ENCODE measurements at places on chromosomes 11 and 22. TPM values are rescaled to one million over a fixed set of nuclear protein-coding genes. Genes with fewer than 3 reads are reported as not detected.

The TCIRG1 gene
- total RNA-seq = 43.3 TPM

The TRPM5 gene
- not detected for total RNA-seq

The POTEH gene
- not detected for total RNA-seq

The TSKU gene
- total RNA-seq = 9.3 TPM

The FAM111B gene
- total RNA-seq = 0.09 TPM

The GPR83 gene
- total RNA-seq = not detected

The XKR3 gene
- not detected for total RNA-seq

The TESMIN gene
- total RNA-seq = not detected

The NCR3LG1 gene
- 2.2 TPM for total RNA-seq

The C22orf42 gene
- total RNA-seq = not detected

The MS4A3 gene
- total RNA-seq = not detected

The KRTAP5-10 gene
- total RNA-seq = not detected

The PRG3 gene
- not detected for total RNA-seq

The TENM4 gene
- 93.3 TPM for total RNA-seq

The GLYATL1 gene
- total RNA-seq = 0.17 TPM

The C11orf71 gene
- 5.2 TPM for total RNA-seq

The TYR gene
- not detected for total RNA-seq

The CCDC116 gene
- 0.26 TPM for total RNA-seq

The PTPRCAP gene
- total RNA-seq = not detected

The RBMXL2 gene
- not detected for total RNA-seq

The NRXN2 gene
- 1.0 TPM for total RNA-seq

The OR8D1 gene
- total RNA-seq = under 0.01 TPM

The OR2D2 gene
- 0.09 TPM for total RNA-seq

The MRGPRX1 gene
- not detected for total RNA-seq

The UPK3A gene
- not detected for total RNA-seq

The ADAMTS15 gene
- 29.6 TPM for total RNA-seq

The TIGD3 gene
- total RNA-seq = under 0.01 TPM

The CCDC89 gene
- total RNA-seq = 7.1 TPM

The VPS37C gene
- 5.8 TPM for total RNA-seq

The BRSK2 gene
- total RNA-seq = 0.16 TPM

The CCDC81 gene
- total RNA-seq = 0.26 TPM

The DRICH1 gene
- total RNA-seq = 0.17 TPM

The FOLR2 gene
- not detected for total RNA-seq

The MAPK8IP1 gene
- total RNA-seq = 9.4 TPM

All from bronchial smooth muscle cell (primary cell).